ENCODE measurements at places on chromosomes 7 and 10. TPM values are rescaled to one million over a fixed set of nuclear protein-coding genes. Genes with fewer than 3 reads are reported as not detected.
A peak's percentile ranks its signal among the peaks of the same experiment; 100 is the strongest.

The DKK1 gene
- 3.3 TPM for total RNA-seq

The SAP25 gene
- 3.4 TPM for total RNA-seq

- peaks cover 3% of the 10 kb centered on the region for H3K27me3 ChIP-seq
- DNase-seq: peak; percentile 84
- H3K27ac ChIP-seq: no peak overlapping the region
- H3K4me3 ChIP-seq: no peak overlapping the region
- peaks cover 4% of the 10 kb centered on the region for H3K4me1 ChIP-seq
- no peaks in the 10 kb centered on the region for H3K36me3 ChIP-seq
These were observed 21.2 kb downstream of the ATP6V1F start for GRCh38 chr7:128883622-128884448.

GRCh38 chr10:77377678-77378352 is 259.8 kb downstream of the KCNMA1 start:
- DNase-seq: no peak
- H3K36me3 ChIP-seq: no peaks in the 10 kb centered on the region
- no peak overlapping the region for H3K27ac ChIP-seq
- no peaks in the 10 kb centered on the region for H3K4me1 ChIP-seq

DNA sequence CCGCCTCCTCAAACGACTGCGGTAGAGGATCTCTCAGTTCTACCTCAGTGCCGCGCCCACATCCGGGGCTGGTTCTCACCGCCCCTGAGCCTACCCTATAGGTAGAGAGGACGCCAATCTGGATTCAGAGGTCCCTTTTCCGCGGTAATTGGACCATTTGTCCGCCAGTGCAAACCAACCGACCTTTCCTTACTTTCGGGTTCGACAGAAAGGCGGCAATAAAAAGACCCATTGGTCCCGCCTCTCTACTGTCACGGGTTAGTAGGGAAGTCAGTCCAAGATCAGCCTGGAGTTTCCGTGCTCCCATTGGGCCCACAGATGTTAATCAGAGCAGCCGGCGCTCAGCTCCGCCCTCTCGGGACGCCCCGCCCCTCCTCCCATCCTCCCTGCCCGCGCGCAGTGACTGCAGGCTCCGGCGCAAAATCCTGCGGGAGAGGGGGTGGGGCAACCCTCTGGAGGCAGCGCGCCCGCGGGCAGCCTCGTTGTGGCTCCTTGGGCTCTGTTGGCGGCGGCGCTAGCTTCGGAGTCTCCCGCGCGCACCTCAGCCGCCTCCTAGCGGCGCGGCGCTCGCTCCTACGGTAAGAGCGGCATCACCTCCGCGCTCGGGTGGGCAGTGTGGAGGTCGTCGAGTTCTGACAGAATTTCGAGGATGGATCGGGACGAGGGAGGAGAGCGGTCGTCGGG is at the start of the genes PHTF2 and TMEM60:
Gene PHTF2 (plus strand): TSS at position 380 of the 684 bp plus-strand sequence.
Gene TMEM60 (minus strand): TSS at position 41 of the 684 bp plus-strand sequence. CDS start 4,061 bp downstream, outside the sequence.
- H3K36me3 ChIP-seq: peaks cover 9% of the 10 kb centered on the region
- peak; percentile 98 for DNase-seq
- H3K27me3 ChIP-seq: no peaks in the 10 kb centered on the region
- H3K4me3 ChIP-seq: peak within 1 kb of the TSS; percentile 98
- H3K27ac ChIP-seq: peak within 1 kb of the TSS; percentile 98
- peaks cover 43% of the 10 kb centered on the region for H3K4me1 ChIP-seq

- no peaks in the 10 kb centered on the region for H3K36me3 ChIP-seq
- no peaks in the 10 kb centered on the region for H3K27me3 ChIP-seq
- H3K4me3 ChIP-seq: no peak overlapping the region
- peak overlapping the region; percentile 39 for H3K27ac ChIP-seq
These were observed 73.0 kb upstream of the CABCOCO1 start for GRCh38 chr10:61589547-61590243.

DNA sequence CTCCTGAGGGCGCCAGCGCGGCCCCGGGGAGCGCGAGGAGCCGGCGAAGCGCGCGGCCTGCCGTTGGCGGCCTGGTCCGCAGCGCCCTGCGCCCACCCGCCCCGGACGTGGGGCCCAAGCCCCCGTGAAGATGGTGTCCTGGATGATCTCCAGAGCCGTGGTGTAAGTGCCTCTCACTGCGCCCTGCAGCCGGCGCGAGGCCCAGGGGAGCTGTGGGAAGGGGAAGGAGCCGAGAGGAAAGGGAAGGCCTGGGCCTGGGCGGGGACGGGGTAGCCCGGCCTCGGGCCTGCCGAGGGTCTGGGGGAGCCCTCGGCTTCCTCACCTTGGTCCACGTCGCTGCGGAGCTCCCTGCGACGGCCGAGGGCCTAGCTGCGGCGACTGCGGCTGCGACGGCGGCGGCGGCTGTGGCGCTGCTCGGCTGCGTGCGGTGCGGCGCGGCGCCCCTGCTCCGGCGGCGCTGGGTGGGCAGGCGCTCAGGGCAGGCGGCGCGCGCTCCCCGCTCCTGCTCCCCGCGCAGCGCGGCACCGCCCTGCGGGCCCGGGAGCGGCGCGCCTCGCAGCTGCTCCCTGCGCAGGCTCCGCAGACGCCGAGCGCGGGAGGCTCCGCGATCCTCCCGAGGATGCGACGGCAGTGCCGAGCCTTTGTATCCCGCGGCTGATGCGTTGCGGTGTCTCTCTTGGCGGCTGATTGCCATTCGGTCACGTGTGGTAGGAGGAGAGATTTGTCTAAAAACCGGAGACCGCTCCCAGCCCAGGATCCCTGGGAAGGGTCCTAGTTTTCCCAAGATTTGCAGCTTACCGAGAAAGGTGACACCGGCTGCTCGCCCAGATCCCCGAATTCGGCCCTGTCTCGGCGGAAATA is 445 bp downstream of the REEP3 start:
- H3K4me3 ChIP-seq: peak overlapping the region; percentile 97
- no peaks in the 10 kb centered on the region for H3K27me3 ChIP-seq
- H3K4me1 ChIP-seq: peaks cover 56% of the 10 kb centered on the region
- DNase-seq: peak; percentile 63
- H3K27ac ChIP-seq: peak overlapping the region; percentile 99

DNA sequence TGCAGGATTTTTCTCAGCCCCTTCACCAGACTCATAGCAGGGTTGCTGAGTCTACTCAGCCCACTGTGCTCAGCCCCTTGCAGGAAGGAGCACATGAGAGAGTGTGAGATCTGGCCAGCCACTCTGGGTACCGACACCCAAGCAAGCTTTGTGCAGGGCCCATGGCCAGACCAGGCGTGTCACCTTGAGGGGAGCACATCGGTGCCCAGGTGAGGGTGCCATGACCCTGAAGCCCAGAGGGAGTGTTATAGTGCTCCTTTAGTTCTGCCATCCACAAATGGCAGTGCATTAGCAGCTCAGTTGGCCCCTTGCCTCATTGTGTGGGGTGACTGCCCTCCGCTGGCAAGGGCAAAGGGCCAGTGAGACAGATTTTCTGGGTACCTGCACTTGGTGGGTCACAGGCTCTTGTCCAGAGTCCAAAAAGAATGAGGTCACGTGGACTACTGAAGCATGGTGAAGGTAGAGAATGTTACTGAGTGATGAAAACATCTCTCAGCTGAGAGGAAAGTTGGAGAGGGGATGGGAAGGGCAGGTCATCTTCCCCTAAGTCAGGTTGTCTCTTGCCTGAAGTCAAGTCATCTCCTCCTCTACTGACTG is 181.8 kb downstream of the MACC1 start:
- H3K27me3 ChIP-seq: no peaks in the 10 kb centered on the region
- no peak overlapping the region for H3K4me3 ChIP-seq
- no peak overlapping the region for H3K27ac ChIP-seq
- no peak for DNase-seq
- peaks cover 5% of the 10 kb centered on the region for H3K4me1 ChIP-seq

- no peaks in the 10 kb centered on the region for H3K4me1 ChIP-seq
- H3K4me3 ChIP-seq: no peak overlapping the region
- no peak for DNase-seq
- no peaks in the 10 kb centered on the region for H3K36me3 ChIP-seq
These were observed 11.5 kb upstream of the C10orf53 start for GRCh38 chr10:49667991-49668390.

GRCh38 chr7:45897042-45897690 is 8.9 kb downstream of the IGFBP1 start:
- H3K4me3 ChIP-seq: no peak overlapping the region
- no peaks in the 10 kb centered on the region for H3K36me3 ChIP-seq
- H3K27ac ChIP-seq: no peak overlapping the region
- no peaks in the 10 kb centered on the region for H3K4me1 ChIP-seq

GRCh38 chr7:107559864-107560263 is 3.9 kb downstream of the COG5 start:
- H3K4me3 ChIP-seq: no peak overlapping the region
- H3K4me1 ChIP-seq: peaks cover 33% of the 10 kb centered on the region

GRCh38 chr7:4286351-4286750 is 395.7 kb upstream of the FOXK1 start:
- no peaks in the 10 kb centered on the region for H3K36me3 ChIP-seq
- no peak overlapping the region for H3K4me3 ChIP-seq
- no peaks in the 10 kb centered on the region for H3K27me3 ChIP-seq
- no peaks in the 10 kb centered on the region for H3K4me1 ChIP-seq
- H3K27ac ChIP-seq: no peak overlapping the region

DNA sequence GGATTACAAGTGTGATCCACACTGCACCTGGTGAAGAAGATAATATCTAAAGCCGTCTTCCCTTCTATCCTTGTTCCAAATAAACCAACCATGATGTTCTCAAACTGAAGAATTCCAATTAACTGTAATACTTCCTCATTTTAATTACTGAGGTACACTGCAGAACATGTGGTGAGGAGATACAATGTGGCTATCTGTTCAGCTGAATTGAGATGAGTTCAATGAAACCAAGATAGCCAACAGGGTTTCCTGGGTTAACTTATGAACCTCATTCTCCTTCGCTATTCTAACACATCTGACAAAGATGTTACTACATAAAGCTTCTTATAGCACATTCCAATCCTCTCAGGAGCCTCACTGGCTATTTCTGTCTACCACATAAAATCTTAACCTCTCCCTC is 75.5 kb downstream of the RAPGEF5 start:
- no peaks in the 10 kb centered on the region for H3K4me1 ChIP-seq
- H3K4me3 ChIP-seq: no peak overlapping the region
- H3K27ac ChIP-seq: no peak overlapping the region
- H3K27me3 ChIP-seq: no peaks in the 10 kb centered on the region
- no peak for DNase-seq

GRCh38 chr10:3123571-3124411 is 48.8 kb downstream of the PITRM1 start:
- no peak overlapping the region for H3K4me3 ChIP-seq
- no peaks in the 10 kb centered on the region for H3K27me3 ChIP-seq
- no peaks in the 10 kb centered on the region for H3K4me1 ChIP-seq
- no peak for DNase-seq
- H3K36me3 ChIP-seq: peaks cover under 1% of the 10 kb centered on the region

DNA sequence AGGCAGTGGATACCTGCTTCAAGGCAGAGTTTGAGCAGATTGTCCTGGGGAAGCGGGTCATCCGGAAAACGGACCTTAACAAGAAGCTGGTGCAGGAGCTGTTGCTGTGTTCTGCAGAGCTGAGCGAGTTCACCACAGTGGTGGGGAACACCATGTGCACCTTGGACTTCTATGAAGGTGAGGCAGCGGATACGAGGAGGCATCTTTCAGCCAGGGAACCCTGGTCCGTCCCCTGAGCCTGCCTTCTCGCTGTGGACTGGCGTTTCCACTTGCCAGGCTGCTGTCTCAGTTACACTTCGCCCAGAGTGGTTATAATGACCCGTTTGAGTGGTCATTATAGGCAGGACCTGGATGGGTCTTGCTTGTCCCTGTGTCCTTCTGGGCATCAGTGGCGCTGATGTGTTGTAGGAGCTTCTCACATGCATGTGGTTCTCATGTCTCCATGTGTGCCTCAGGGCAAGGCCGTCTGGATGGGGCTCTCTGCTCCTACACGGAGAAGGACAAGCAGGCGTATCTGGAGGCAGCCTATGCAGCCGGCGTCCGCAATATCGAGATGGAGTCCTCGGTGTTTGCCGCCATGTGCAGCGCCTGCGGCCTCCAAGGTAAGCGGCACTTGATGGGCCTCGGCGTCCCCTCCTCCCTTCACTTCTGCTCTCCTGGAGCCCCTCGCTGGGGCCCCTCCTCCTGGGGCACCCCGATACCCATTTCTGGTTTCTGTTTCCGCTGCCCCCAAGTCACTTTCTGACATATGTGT is 18.0 kb downstream of the UPP1 start:
- no peaks in the 10 kb centered on the region for H3K4me1 ChIP-seq
- no peaks in the 10 kb centered on the region for H3K27me3 ChIP-seq
- H3K36me3 ChIP-seq: peaks cover 13% of the 10 kb centered on the region
- H3K27ac ChIP-seq: no peak overlapping the region
- no peak overlapping the region for H3K4me3 ChIP-seq

- no peaks in the 10 kb centered on the region for H3K36me3 ChIP-seq
- no peak for DNase-seq
- no peaks in the 10 kb centered on the region for H3K27me3 ChIP-seq
- H3K4me1 ChIP-seq: peaks cover 4% of the 10 kb centered on the region
These were observed 56.5 kb downstream of the CTTNBP2 start for GRCh38 chr7:117816727-117817126.

DNA sequence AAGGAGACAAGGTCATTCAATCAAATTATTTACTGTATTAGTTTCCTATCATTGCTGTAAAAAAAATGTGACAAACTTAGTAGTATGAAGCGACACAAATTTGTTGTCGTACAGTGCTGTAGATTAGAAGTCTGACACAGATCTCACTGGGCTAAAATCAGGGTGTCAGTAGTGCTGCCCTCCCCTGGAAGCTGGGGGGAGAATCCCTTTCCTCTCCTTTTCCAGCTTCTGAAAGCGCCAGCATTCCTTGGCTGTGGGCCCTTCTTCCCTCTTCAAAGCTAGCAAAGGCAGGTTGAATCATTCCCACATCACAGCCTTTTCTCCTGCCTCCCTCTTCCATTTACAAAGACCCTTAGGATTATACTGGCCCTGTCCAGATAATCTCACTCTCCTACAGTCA is 28.0 kb downstream of the VPS41 start:
- H3K27ac ChIP-seq: peak overlapping the region; percentile 45
- H3K4me1 ChIP-seq: peaks cover 22% of the 10 kb centered on the region
- no peaks in the 10 kb centered on the region for H3K27me3 ChIP-seq

DNA sequence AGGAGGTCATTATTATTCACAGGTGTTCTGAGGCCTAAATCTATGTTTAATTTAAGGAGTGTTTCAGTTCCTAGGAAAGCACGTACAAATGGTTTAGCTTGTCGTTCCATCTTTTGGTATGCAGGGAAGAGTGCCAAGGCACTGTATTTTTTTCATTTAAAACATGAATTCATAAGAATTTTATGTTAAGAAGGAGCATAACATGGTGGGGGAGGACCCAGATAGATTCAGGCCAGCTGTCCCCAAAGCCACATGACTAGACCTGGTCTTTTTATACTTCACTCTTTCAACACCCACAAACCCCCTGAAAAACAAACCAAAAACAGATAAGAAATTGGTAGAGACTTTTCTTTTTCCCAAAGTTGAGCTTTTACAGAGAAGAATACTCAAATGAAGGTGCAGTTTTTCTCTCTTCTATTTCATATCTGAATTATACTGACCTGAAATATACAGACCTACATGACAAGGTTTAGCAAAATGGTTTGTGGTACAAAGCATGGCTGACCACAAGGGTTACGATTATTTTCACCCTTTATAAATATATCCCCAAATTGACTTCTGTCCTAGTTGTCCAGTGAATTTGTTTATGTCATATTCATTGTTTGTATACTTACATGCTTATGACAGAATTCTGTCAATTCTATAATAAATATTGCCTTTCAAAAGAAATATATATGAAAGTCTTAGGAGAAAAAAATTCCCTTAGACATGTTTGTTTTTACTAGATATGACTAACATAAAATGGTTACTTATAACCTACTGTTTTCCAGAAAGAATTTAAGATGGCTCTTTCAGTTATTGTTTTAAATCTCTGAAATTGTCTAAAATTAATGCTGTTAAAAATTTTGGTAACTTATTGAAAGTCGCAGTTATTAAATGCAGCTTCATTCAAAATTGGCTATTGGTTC is 71.3 kb downstream of the AP3M1 start:
- no peak for DNase-seq
- H3K4me3 ChIP-seq: no peak overlapping the region
- no peak overlapping the region for H3K27ac ChIP-seq
- no peaks in the 10 kb centered on the region for H3K36me3 ChIP-seq
- H3K27me3 ChIP-seq: no peaks in the 10 kb centered on the region
